ENCODE measurements at places on chromosomes 12 and 14.

DNA sequence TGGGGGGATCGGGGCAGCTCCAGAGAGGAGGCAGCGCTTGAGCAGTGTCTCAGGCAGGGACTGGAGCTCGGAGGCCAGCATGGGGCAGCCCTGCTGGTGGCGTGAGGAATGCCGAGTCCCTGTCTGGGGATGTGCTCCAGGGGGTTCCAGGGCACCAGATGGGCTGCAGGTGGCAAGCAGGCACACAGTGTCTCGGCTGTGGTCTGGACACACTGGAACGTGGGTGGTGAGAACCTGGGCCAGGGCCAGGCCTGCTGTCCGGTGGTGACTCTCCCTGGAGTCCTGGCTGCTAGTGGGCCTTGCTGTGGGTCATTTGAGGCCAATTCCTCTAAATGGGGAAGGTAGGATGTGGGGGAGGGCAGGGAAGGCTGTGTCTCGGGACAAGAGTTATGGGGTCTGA is 199.4 kb upstream of the RTL1 start:
- no peak for DNase-seq

DNA sequence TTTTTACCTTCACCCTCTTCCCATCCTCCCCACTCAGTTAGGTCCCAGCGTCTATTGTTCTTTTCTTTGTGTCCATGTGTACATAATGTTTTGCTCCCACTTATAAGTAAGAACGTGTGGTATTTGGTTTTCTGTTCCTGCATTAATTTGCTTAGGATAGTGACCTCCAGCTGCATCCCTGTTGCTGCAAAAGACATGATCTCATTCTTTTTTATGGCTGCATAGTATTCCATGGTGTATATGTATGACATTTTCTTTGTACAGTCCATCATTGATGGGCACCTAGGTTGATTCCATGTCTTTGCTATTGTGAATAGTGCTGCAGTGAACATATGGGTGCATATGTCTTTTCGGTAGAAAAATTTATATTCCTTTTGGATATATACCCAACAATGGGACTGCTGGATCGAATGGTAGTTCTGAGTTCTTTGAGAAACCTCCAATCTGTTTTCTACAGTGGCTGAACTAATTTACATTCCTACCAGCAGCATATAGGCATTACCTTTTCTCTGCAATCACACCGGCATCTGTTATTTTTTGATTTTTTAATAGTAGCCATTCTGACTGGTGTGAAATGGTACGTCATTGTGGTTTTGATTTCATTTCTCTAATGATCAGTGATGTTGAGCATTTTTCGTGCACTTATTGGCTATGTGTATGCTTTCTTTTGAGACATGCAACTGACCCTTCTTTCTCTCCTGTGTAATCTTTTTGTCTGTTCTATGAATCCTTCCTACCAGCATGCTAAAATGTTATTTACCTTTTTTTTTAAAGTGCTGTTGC is 279.7 kb upstream of the AMIGO2 start:
- DNase-seq: no peak

DNA sequence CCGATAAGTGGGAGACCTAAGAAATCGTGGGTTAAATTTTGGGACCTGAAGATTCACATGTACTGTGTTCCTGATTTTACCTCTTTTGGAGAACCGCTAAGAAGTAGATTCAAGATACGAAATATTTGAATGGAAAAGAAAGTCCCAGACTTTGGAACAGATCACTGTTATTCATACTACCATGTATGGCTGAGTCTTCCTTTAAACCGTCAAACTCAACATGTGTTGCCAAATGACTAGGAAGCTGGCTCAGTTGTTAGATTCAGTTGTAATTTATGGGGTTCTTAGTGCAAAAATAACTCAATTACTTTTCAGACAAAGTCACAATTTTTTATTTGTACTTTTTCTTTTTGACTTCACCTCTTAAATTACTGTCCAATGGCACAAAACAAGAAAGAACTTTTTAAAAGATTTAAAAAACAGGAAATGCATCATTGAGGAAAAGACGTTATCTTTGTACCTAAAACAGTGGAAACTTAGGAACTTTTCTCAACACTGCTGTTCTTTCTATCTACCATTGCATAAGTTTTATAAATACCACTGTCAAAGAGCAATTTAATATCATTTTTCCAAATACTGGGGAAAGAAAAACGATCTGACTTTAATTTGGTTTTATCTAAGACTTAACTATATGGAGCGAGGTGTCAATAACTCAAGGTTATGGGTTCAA is 15.7 kb downstream of the RERG start:
- DNase-seq: no peak

DNA sequence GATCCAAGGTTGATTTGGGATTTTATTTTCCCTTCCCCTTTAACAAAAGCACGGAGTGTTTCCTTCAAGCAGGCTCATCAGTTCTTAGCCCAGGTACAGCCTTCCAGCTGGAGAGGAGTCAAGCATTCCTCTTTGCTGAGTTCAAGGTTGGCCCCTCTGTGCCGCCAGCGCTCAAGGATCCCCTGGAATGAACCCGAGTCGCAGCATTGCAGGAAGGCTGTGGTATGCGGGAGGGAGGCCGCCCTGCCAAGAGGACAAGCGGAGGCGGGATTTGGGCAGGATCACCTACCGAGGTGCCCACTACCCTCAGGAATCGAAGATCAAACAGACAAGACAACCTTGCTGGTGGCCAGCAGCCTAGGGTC is 53.9 kb upstream of the NCOR2 start:
- DNase-seq: no peak

DNA sequence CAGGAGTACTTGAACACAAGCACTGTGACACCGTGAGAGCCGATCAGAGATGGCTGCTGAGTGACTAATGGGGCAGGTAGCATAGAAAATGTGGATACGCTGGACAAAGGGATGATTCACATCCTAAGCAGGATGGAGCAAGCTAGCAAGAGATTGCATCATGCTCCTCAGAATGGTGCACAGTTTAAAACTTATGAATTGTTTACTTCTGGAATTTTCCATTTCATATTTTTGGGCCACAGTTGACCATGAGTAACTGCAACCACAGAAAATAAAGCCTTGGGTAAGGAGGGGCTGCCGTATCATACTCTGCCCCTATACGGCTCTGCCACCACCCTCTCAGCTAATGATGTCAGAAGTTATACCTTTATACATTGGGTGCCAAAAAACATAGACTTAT is 23.3 kb upstream of the MARK3 start:
- no peak for DNase-seq

DNA sequence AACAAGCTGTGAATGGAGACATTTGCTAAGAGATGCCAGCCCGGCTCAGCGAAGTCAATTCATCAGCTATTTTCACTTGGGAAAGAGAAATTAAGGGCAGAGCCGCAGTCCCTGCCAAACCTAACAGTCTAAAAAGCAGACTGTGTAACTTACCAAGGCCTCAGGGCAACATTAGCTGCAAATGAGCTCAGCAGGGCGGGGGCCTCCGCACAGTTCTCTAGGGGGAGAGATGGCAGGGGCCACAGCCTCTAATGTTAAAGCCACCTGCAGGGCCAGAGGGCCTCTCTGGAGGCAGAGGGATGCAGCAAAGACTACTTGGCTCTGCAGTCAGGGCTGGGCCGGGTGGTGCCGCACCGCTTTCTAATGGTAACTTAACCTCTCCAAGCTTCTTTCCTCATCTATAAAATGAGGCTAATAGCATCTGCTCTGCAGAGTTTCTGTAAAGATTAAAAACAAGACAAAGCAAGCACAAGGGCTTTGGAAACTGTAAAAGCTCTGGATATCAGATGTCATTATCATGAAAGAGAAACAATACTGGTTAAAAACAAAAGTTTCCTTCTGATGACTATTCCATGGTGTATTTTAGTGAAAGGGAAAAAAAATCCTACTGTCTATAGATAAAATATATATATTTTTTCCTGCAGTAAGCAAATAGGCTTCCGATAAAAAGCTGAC is 13.4 kb upstream of the GPRC5A start:
- no peak for DNase-seq

DNA sequence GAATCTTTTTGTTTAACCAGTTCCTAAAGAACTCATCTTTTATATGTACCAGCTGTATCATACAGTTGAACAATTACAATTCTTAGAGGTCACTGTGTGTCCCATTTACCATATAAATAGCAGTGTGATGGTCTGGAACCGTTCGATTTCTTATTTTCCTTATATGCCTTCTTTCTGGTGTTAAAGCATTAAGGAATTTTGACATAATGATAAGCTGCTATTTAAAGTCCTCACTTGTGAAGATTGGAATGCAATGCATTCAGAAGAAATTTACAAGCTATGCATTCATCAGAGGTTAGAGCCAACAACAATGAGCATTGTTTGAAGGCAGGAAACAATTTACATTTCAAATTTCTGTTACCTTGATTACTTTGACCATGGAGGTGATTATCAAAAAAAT is 80.0 kb upstream of the PRICKLE1 start:
- no peak for DNase-seq

DNA sequence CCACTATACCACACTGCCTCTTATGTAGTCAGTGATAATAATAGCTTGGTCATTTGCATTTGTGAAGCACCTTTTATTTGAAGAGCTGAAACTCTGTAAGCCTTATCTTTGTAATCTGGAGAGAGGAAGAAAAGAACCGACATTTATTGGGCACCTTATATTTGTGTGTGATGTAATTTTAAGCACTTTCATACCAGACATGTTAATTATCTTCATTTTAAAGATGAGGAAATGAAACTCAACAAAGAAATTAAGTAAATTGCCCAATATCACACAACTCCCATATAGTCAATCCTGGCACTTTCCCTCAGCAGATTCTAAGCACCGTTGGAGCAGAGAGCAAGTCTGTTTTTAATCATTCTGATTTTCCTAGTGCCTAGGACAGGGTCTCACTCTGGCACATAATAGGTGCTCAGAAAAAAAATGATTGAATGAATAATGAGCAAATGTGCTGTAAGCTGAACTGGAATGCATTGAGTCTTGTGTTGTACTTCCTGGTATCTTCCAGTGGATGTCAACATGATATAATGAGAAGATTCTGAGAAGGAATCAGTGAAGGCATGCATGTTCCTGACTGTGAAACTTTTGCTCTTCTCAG is 418.9 kb downstream of the ZFP36L1 start:
- DNase-seq: no peak

DNA sequence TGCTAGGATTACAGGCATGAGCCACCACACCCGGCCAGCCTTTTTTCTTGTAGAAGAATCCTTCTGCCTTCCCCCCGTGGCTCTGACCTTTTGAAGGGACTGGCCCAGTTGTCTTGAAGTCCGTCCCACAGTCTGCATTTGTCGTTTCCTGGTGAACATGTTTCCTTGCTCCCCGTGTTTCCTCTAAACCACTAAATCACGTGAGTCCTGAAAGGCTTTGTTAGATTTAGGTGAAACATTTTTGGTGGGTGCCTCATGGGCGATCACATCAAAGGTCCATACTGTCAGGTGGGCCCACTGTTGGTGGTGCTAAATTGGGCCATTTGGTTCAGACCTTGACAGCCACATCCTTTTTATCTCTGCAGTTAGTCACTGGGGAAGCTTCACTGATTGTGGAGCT is 26.3 kb downstream of the MLXIP start:
- no peak for DNase-seq

- no peak for DNase-seq
These were observed 19.6 kb downstream of the ACVR1B start for GRCh38 chr12:51970904-51971646.

- DNase-seq: no peak
These were observed 9.3 kb upstream of the C12orf43 start for GRCh38 chr12:121025442-121026226.

- DNase-seq: no peak
These were observed 93.4 kb upstream of the EGLN3 start for GRCh38 chr14:34044373-34044637.

DNA sequence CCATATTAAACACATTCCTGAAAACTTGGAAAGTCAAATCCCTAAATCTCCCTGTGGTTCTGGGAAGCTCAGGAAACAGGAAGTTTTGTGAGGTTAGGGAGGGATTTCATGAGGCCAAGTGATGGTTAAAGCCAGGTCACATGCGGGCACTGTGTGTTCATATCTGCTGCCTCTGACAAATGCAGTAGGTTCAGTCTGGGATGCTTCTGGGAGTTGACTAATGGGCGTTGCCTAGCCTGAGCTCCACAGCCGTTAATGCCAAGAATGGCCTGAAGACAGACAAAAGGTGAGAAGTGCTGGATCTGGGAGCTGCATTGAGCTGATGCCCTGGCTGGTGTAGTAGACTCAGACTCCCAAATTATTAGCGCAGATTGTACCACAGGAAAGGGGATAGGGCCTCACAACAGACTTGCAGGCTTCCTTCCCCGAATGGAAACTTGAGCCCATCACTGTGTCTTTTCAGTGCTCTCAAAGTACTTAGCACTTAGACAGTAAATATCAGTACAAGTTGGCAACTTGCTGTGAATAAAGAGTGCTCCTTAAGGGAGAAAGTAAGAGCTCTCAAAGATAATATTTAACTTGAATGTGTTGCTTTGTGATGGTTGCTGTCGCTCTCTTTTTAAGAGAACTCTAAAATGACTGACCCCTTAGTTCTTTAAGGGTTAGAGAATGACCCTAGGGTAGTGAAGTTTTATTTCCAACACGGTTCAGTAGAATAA is 17.3 kb downstream of the GSG1 start:
- DNase-seq: no peak

DNA sequence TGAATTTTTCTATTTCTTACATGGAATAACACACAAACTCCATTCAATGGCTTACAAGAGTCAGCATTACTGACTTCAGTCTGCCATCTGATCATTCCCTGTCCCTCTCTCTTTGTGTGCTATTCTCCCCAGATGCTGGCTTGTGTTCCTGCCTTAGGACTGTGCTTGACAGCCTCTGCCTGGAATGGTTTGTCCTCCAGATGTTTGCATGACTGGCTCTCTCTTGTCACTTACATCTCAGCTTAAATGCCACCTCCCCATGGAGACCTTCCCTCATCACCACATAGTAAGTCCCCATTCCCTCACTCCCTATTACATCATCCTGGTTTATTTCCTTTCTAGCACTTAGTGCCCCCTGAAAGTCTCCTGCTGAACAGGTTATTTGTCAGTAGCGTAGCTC is 181.6 kb downstream of the KTN1 start:
- no peak for DNase-seq

GRCh38 chr14:39861229-39861600 is 429.0 kb upstream of the FBXO33 start:
- no peak for DNase-seq

DNA sequence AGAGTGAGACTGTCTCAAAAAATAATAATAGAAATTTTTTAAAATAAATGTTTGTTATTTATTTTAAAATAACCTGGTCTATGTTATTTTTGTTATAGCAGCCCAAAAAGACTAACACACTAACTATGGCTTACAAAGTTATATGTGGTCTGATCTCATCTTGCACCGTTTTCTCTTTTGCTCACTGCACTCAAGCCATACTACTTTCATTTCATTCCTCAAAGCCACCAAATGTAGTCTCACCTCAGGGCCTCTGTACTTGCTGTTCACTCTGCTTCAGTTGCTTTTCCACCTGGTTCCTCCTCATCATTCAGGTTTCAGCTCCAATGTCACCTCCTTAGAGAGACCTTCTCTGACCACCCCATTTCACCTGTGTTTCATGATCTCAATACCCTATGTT is 55.2 kb upstream of the MDM1 start:
- DNase-seq: no peak

All from stimulated activated CD8-positive, alpha-beta memory T cell treated with anti-CD3 and anti-CD28 coated beads, Interleukin-4, amount 100 ng/mL, for 1 hour (primary cell).